GM23248 (cell line): ENCODE measurements at places on chromosomes 5 and 9. TPM values are rescaled to one million over a fixed set of nuclear protein-coding genes. Genes with fewer than 3 reads are reported as not detected.

GOLM1 gene
- 63.4 and 67.1 TPM in 2 replicates for polyA plus RNA-seq

LCP2 gene
- polyA plus RNA-seq: not detected in 2 replicates

DNA sequence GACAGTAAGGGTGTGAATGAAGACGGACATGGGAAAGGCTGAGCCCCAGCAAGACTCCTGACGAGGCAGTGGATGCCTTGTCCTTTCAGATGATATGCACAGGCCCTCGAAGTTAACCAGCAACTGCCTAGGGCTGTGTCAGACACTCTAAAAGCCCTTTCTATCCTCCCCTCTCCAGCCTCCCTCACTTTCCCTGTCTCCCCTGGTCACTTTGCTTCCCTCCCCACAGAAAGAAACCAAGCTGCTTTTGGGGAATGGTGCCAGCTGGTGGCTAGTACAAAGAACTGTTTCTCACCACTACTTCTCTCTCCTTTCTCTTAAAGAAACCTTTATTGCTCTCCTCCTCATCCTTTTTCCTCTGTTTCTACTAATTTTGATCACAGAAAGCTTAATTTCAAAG, 21.4 kb downstream of the LHFPL2 start:
- DNase-seq: peak; percentile 56

GRCh38 chr9:107637421-107638420, 148.2 kb upstream of the KLF4 start:
- DNase-seq: peak; percentile 98

DNA sequence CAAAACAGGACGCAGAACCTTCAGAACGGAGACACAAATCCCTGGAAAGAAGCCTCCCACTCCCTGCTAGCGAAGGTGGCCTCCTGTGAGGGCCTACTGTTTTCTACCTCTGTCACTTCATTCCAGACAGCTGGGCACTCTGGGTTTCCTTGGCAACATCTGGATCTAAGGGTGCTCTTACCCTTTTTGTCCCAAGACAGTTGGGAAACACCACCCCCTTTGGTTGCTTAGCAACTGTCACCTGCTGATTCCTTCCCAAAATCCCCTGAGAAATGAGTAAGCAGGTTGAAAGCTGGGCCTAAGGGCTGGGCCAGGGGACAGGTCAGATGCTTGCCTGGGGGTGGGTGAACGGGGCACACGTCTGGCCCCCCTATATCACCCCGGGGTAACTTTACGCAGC, 29.4 kb downstream of the NANS start:
- DNase-seq: no peak

C7 gene
- not detected in 2 replicates for polyA plus RNA-seq

HMMR gene
- polyA plus RNA-seq: 16.4 and 16.8 TPM in 2 replicates

NPDC1 gene
- 121 and 122 TPM in 2 replicates for polyA plus RNA-seq

SLC45A2 gene
- polyA plus RNA-seq: not detected in 2 replicates

DNA sequence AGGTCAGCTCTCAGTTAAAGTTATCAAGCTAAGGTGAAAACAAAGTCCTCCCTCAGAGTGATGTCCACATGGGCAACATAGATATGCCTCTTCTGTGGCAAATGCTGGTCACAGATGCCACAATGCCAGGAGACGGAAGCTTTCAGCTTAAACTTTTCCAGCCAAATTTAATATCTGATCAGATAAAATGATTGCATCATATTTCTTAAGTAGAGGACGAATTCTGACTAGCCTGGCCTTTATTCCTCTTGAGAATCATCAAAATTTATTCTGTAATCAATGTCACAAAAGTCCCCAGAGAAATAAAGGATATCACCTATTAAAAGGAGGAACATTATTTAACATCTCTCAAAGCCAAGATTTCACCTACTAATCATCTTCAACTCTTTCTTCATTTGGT, 161.9 kb downstream of the MARCHF11 start:
- no peak for DNase-seq

DNA sequence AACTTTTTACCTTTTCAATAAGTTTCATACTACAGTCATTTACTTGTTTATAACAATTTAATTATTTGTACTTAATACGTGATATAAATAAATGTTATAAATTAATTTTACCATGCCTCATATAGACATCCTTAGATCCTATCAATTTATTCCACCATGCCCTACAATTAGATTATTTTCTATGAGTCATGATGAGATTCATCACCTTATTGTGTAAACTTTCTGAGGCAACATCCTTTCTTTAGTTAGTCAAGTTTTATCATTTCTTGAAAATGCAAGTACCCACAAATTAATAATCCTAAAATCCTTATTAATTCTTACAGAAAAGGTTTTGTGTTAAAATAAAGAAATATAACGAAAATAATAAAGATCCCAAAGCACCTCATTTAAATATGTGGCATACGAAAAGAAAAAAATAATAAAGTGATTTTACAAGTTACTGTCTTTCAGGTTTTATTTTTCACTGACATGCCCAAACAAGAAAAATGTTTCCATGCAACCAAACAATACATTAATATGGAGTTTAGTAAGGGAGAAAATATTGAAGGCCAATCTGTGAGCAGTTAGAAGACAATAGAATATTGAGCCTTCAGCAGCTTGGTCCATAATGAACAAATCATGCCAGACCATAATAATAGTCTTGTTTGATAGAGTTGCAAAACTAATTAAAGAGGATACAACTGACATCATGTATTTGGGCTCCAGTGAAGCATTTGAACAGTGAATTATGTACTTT, 188.7 kb upstream of the MRPS30 start:
- DNase-seq: peak; percentile 4

SLU7 gene
- 54.3 and 66.3 TPM in 2 replicates for polyA plus RNA-seq

GRCh38 chr5:157212307-157212706, 31.7 kb downstream of the ITK start:
- DNase-seq: no peak

DNA sequence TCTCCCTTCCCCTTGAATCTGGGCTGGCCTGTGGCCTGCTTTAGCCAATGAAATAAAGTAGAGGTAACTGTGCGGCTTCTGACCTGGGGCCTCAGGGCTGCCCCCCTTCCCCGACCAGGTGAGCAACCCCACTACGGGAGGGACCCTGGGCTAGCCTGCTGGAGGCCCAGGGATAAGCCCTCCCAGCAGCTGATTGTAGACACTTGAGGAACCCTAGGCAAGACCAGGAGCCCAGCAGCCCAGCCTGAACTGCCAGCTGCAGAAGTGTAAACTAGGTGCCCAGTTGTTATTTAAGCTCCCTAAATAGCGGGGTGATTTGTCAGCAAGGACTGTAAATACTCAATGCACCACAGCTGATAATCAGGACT, 41.3 kb downstream of the RAPGEF1 start:
- DNase-seq: no peak

- peak; percentile 15 for DNase-seq
Measured at GRCh38 chr5:95417971-95418370, 26.8 kb downstream of the FAM81B start.

DNA sequence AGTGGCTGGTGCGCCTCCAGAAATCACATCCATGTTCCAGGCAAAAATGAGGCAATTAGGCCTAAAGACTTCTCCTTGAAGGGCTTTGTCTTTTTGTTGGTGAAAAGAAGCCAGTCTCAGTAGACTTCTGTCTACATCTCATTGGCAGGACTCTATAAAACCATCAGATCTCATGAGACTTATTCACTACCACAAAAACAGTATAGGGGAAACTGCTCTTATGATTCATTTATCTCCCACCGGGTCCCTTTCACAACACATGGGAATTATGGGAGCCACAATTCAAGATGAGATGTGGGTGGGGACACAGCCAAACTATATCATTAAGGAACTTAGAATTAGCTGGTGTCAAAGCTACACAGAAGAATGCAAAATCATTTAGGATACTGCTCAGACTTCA, 77.7 kb upstream of the SNX2 start:
- DNase-seq: no peak

- peak; percentile 33 for DNase-seq
Measured at GRCh38 chr9:14256588-14256987, 57.4 kb downstream of the NFIB start.

PTGR1 gene
- 91.9 and 99.5 TPM in 2 replicates for polyA plus RNA-seq

FBP1 gene
- not detected in 2 replicates for polyA plus RNA-seq

ZFP2 gene
- 0.65 and 0.74 TPM in 2 replicates for polyA plus RNA-seq

GRCh38 chr9:109035684-109036423, 22.6 kb upstream of the CTNNAL1 start:
- DNase-seq: peak; percentile 82

- no peak for DNase-seq
Measured at GRCh38 chr9:80937645-80938044, 751.7 kb downstream of the TLE1 start.

- DNase-seq: peak; percentile 62
Measured at GRCh38 chr9:100216178-100216787, 117.2 kb downstream of the INVS start.

DNA sequence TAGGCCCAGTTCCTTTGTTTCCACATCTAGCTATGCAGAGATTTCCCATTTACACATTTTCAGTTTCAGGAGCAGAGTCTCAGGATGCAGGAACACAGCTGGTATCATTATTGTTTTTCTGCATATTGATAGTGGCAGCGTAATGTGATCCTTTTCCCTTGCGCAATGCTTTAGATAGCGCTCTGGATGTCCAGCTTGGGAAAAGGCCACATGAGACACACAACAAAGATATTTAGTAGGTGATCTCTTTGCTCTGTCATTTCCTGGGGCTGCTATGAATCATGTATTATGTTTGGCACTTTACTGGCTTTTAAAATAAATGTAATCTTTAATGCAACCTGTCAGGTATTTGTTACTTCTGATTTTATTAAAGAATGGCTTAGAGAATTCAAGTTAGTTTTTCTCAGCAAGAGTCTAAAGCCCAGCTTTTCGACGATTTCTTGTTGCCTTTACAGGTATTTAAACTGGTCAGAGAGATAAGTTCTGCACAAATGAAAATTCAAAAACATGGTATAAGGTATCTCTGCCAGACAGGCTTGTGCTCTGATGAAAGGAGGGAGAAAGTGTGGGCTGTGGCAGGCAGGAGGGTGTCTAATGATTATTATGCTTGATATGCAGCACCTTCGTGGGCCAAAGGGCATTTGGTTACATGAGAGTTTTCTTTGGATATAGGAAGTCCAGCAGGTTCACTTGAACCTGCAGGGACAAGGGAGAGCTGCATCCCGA, 42.2 kb downstream of the PTTG1 start:
- DNase-seq: peak; percentile 80

LCN15 gene
- not detected in 2 replicates for polyA plus RNA-seq
